Osteoblast (primary cell): ENCODE measurements at places on chromosomes 7 and 10. TPM values are rescaled to one million over a fixed set of nuclear protein-coding genes. Genes with fewer than 3 reads are reported as not detected.

- DNase-seq = no peak
Observed at GRCh38 chr10:113609704-113610108, 54.1 kb downstream of the NRAP start.

DNA sequence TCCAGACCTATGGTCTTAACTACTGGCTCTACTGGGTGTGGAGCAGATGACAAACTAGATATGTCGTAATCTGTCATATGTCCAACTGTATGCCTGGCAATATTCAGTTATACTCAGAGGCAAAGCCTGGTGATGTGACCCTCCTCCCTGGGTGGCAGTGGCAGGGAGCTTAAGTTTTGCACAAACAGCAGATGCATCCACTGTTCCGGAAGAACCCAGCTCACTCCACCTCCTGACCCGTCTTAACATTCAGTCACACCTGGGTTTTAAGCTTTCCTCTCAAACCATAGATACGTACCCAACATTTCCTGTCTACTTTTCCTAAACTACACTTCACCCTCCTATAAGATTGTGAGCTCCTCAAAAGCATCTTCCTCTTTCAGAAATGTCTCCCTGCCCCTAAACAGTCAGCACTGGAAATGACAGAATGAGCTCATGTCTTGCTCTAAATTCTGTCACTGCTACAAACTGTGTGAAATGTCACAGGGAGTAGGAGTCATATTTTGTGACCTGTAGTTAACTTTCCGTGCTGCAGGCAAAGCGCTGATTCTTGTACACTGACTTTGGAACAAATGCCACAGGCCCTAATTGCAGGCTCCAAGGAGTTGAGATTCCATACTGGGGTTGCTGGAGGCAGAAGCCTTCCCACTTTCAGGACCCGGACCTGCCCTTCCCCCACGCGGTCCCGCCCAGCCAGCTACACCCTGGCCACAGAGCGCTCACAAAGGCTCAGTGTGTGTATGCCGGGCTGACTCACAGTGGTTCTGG lies 23.9 kb downstream of the SCD start:
- no peak for DNase-seq

- peak; percentile 6 for DNase-seq
Observed at GRCh38 chr10:74598891-74599566, 227.4 kb upstream of the KAT6B start.

DNA sequence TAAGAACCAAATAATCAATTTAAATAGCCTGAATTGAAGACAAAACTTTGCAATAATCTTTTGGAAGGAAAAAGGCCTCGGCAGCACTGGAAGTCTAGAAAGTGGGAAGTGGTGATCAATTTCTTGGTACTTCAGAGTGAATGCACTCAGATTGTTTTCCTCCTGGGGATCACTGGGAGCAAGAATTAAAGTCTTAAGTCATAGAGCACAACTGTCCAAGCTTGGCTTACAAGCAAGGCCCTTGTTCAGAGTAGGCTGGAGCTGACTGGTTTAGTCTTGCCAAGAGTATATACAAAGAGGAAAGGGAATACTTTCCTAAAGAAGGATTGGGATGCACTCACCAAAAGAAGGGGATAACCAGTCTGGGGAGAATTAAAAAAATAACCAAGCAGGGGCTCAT lies 637.1 kb downstream of the CCSER2 start:
- DNase-seq = no peak

GRCh38 chr10:77867124-77867719 lies 59.3 kb downstream of the DLG5 start:
- DNase-seq = no peak

- no peak for DNase-seq
Observed at GRCh38 chr7:115356139-115356746, 434.3 kb downstream of the MDFIC start.

DNA sequence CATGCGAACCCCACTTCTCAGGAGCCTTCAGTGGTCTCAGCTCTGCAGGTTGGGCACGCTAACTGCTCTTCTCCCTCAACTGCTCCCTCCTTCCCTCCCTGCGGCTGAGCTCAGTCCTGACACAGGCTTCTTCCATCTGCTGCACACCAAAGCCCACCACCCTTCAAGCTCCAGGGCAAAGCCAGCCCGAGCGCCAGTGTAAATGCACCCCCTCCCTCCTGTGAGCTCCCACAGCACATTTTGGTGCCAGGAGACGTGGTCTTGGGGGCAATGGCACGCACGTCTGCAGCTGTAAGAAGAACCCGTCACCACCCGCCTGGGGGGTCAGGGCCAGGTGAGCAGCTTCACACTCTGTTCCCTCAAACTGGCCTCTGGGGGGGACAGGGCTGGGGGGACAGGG lies 15.9 kb downstream of the VIPR2 start:
- DNase-seq = no peak

- DNase-seq = no peak
Observed at GRCh38 chr7:99624484-99624883, 7.7 kb downstream of the ZSCAN25 start.

ZNF239 gene
- 4.7 and 5.0 TPM in 2 replicates for total RNA-seq

DNA sequence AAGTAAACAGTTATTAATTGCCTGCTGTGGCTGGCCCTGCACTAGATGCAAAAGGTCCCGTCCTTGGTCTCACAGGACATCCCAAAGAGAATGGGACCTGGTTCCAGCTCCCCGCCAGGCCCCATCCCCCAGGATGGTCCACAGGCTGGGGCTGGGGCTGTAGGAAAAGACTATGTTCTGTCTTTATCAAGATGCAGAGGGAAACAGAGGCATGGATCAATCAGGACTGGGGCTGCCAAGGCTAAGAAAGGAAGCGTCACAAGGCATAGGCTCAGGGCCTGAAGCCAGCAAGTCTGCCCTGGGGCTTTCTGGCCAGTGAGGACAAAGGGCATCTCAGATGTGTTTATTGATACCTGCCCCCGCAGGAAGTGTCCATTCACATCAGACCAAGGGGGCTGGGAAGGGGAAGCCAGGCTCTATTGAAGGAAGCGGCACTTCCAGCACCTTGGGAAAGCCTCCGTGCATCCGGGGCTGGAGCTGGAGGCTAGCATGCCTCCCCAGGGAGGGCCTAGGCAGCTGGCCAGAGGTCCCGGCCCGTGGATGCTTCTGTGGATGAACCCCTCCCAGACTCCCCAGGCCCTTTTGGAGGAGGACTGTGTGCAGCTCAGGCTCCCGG lies 5.8 kb downstream of the VSIR start:
- peak; percentile 91 for DNase-seq

OR6V1 gene
- total RNA-seq = not detected in 2 replicates

GRCh38 chr7:3154881-3155494 lies 111.3 kb upstream of the CARD11 start:
- DNase-seq = no peak

DNA sequence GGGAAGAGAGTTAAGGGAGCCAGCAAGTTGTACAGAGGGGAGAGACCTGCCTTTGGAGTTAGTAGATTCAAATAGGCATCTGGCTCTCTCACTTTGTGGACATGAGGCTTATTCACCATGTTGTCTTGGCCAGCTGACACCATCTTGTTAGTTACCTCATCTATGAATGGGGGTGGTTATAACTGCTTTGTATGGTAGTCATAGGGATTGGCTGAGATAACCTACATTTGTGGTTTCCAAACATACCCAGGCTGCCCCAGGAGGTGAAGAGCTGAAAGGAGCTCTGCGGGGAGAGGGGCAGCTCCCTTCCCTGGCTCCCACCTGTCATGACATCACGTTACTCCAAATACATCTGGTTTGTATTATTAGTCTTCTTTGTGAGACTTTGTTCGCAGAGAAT lies 393.3 kb upstream of the AUTS2 start:
- no peak for DNase-seq

SEC61G gene
- total RNA-seq = 138 and 203 TPM in 2 replicates

DNA sequence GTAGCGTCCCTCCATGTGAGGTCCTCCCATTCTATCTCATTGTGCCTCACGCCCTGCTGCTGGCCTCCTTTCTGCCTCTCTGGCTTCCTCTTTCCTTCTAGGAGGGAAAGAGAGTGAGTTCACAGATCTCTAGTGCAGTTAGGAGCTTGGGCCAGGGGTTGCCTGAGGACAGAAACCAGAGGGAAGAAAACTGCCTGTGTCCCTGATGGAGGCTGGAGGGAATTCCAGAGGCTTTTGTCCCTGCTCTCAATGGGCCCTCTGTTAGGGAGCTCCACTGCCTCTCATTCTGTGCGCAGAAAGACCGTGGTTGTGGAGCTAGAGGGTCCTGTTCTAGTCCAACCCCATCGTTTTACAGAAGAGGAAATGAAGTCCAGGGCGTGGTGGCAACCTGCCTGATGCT lies 4.6 kb downstream of the MARVELD1 start:
- DNase-seq = no peak

- no peak for DNase-seq
Observed at GRCh38 chr10:58220769-58221451, 46.8 kb downstream of the IPMK start.

EN2 gene
- total RNA-seq = under 0.01 TPM in 1 of 2 replicates, not detected in the other

DYNC1I1 gene
- total RNA-seq = 2.2 and 2.9 TPM in 2 replicates
